HFFc6 (cell line): ENCODE measurements at places on chromosomes 16 and 17. TPM values are rescaled to one million over a fixed set of nuclear protein-coding genes. Genes with fewer than 3 reads are reported as not detected.

The CHAD gene
- not detected in 3 replicates for total RNA-seq

The SLC25A19 gene
- 7.8 and 9.3 TPM in 2 replicates for total RNA-seq

The CDC6 gene
- 15.3 to 31.1 TPM (median 26.4 TPM) in 3 replicates for total RNA-seq

The NXPH3 gene
- 1.1 to 1.7 TPM (median 1.1 TPM) in 3 replicates for total RNA-seq

The PRSS27 gene
- total RNA-seq: 0.29 to 0.55 TPM (median 0.43 TPM) in 3 replicates

GRCh38 chr17:63362115-63362514 is 84.0 kb downstream of the CYB561 start:
- H3K27me3 ChIP-seq: peaks cover 7% of the 10 kb centered on the region; the same call in 1 of the 2 replicates
- no peak overlapping the region for H3K27ac ChIP-seq
- no peak overlapping the region for H3K4me3 ChIP-seq
- H3K4me1 ChIP-seq: peaks cover 38% of the 10 kb centered on the region
- peaks cover 51% of the 10 kb centered on the region for H3K36me3 ChIP-seq
- DNase-seq: no peak

DNA sequence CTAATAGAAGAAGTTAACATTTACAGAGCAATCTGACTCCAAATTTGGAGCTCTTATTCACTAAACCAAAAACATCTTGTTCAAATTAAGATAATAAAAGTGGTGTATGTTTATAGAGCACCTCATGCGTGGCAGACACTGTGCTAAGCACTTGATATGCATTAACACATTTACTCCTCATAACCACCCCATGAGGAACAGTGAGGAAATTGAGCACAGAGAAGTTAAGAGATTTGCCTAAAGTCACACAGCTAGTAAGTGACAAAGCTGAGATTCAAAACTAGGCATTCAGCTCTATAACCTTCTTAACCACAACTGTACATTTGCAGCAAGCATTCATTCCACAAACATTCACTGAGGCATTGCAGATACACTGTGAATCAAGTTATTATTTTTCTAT is 94.0 kb downstream of the VAT1L start:
- no peak overlapping the region for H3K27ac ChIP-seq
- no peaks in the 10 kb centered on the region; the same call in 1 of the 2 replicates for H3K36me3 ChIP-seq
- peaks cover 2% of the 10 kb centered on the region; the same call in 1 of the 2 replicates for H3K27me3 ChIP-seq
- no peak overlapping the region for H3K4me3 ChIP-seq
- H3K4me1 ChIP-seq: no peaks in the 10 kb centered on the region
- DNase-seq: no peak

DNA sequence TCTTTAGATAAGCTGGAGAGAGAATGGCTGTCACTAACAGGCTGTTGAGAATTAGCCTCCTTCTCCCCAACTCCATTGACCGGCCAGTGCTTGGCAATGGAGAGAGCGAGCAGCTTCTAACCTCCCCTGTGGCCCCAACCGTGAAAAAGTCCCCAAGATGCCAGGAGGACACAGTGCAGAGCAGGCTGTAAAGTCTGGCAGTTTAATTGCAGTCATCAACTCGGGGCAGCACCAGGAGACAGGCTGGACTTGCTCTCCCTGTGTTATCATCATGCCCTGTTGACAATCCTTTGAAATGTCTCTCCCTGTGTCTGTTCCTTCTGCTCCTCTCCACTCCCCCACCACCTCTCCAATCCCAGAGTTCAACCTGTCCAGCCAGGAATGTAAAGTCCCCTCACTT is 705 bp upstream of the CDRT4 start:
- peaks cover 10% of the 10 kb centered on the region for H3K4me1 ChIP-seq
- H3K4me3 ChIP-seq: no peak overlapping the region
- H3K36me3 ChIP-seq: no peaks in the 10 kb centered on the region
- DNase-seq: no peak
- H3K27me3 ChIP-seq: peaks cover 2% of the 10 kb centered on the region

GRCh38 chr17:77006971-77007649 is 133.7 kb upstream of the SEC14L1 start:
- peaks cover 14% of the 10 kb centered on the region for H3K4me1 ChIP-seq
- H3K27ac ChIP-seq: no peak overlapping the region
- H3K4me3 ChIP-seq: no peak overlapping the region
- H3K27me3 ChIP-seq: peaks cover 22% of the 10 kb centered on the region
- no peak for DNase-seq
- H3K36me3 ChIP-seq: peaks cover 8% of the 10 kb centered on the region

GRCh38 chr17:4422864-4423263 is 10.9 kb upstream of the SPNS3 start:
- no peak for DNase-seq
- no peaks in the 10 kb centered on the region for H3K36me3 ChIP-seq
- no peaks in the 10 kb centered on the region for H3K4me1 ChIP-seq
- H3K27ac ChIP-seq: no peak overlapping the region
- peaks cover 5% of the 10 kb centered on the region; the same call in 1 of the 2 replicates for H3K27me3 ChIP-seq
- no peak overlapping the region for H3K4me3 ChIP-seq

DNA sequence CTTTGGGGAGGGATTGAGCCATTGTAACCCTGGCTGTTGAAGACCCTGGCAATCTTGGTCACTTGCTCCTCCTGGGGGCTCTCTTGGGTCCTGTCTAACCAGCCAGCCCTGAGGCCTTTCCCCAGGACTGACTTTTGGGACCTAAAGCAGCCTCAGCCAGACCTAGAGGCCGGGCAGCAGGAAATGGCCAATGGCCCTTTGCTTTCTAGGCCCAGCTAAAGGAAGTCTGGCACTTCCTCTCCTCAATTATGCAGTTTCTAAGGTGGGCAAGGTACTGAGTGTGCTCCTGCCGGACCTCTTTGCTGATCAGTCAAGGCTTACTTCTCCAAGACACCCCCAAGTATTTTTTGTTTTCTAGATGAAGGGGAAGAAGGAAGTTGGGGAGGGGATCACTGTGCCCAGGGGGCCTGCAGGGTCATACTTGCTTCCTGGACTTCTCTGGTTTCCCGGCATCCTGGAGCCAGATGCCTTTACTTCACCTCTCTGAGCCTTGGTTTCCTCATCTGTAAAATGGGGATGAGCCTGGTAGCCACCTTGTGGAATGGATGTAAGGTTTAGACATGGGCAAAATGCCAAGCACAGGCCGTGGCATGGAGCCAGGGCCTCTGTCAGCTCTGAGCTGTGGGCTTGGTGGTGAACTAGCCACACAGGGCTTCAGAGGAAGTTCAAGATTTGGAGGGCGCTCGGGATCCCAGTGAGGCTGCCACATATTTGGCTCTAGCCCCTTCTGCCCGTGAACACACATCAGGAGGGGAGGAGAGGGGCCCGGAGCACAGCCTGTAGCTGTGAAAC is 8.6 kb downstream of the CX3CL1 start:
- H3K27ac ChIP-seq: no peak overlapping the region
- peaks cover 10% of the 10 kb centered on the region for H3K4me1 ChIP-seq
- H3K27me3 ChIP-seq: peaks cover 12% of the 10 kb centered on the region

DNA sequence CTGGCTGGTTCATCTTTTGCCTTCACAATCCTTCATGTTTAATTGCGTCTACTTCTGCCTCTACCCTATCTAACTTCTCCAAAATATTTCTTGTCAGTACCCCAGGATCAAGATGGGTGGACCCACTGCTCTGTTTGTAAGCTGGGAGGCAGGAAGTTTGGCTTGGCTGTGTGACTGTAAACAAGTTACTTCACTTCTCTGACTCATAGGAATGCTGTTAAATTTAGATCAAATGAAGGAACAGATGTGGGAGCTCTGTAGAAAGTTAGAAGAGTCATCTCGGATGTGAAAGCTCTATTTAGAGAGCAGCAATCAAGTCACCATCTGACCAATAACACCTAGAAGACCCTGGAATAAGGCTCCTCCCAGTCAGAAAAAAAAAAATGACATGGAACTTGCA is 55.2 kb upstream of the MRTFB start:
- DNase-seq: peak; percentile 82
- H3K27me3 ChIP-seq: peaks cover 5% of the 10 kb centered on the region
- H3K36me3 ChIP-seq: no peaks in the 10 kb centered on the region
- H3K27ac ChIP-seq: peak overlapping the region; percentile 16; the same call in 1 of the 2 replicates
- H3K4me3 ChIP-seq: peak overlapping the region; percentile 63

- peaks cover 5% of the 10 kb centered on the region; the same call in 1 of the 2 replicates for H3K36me3 ChIP-seq
- no peak overlapping the region for H3K27ac ChIP-seq
- no peak for DNase-seq
- H3K4me1 ChIP-seq: peaks cover 6% of the 10 kb centered on the region; the same call in 1 of the 2 replicates
Measured at GRCh38 chr17:3695129-3695722, 729 bp downstream of the P2RX5 start.

DNA sequence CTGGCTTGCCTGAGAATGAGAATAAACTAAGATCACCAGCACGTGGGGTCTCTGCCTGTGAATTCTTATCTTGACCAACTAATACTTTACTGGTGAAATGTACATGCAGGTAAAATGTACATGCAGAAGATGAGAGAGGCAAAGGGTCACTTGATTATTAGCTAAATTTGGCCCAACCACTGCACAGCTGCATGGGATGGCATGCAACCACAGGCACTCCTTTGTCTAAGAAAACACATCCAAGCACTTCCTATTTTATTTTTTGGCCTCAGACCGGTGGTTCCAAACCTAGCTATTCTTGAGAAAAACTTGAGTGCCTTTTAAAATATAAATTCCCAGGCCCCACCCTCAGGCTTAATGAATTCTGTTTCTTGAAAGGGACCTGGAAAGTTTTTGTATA is 77.9 kb downstream of the SYCE1L start:
- no peak overlapping the region for H3K27ac ChIP-seq
- no peak for DNase-seq
- H3K4me3 ChIP-seq: no peak overlapping the region
- H3K27me3 ChIP-seq: no peaks in the 10 kb centered on the region

DNA sequence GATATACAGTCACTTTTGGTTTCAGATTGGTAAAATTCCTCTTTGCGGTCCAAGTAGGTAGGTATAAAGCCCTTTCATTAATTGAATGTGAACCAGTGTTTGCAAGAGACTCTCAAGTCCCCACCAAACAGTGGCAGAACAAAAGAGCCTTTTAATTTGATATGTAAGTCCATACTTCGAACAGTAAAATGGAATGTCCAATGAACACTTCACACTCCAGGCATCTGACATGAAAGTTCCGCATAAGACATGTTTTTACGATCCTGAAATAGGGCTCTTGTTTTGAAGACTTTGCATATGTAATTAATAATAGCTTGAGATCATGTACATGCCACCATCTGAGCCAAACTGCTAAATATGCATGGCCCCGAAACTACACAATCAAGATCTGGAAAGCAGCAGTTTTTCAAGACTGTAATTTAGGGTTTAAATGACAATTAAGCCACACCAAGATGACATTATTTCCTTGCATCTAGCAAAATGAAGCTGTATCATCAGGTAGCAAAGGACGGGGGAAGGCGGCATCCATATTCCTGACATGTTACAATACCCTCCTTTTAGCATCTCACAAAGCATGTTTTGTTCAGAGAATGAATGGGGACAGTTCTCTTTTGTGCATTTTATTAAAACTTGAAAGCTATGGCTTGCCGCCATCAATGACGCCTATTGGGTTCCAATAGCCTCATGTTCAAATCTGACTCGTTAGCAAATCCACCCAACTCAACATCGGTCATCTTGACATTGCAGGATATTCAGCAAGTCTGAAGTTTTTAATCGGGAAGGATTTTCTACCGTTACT is 39.4 kb downstream of the LITAF start:
- H3K36me3 ChIP-seq: peaks cover 48% of the 10 kb centered on the region
- peak overlapping the region; percentile 69; the same call in 1 of the 2 replicates for H3K4me3 ChIP-seq
- peak overlapping the region; percentile 90 for H3K27ac ChIP-seq
- H3K27me3 ChIP-seq: peaks cover 2% of the 10 kb centered on the region; the same call in 1 of the 2 replicates

GRCh38 chr17:35030780-35031179 is 32.7 kb downstream of the RFFL start:
- H3K27ac ChIP-seq: no peak overlapping the region
- H3K4me3 ChIP-seq: no peak overlapping the region
- H3K4me1 ChIP-seq: peaks cover 9% of the 10 kb centered on the region
- no peaks in the 10 kb centered on the region for H3K27me3 ChIP-seq
- H3K36me3 ChIP-seq: no peaks in the 10 kb centered on the region
